ENCODE measurements at places on chromosomes 3 and 15.
A peak's percentile ranks its signal among the peaks of the same experiment; 100 is the strongest.

DNA sequence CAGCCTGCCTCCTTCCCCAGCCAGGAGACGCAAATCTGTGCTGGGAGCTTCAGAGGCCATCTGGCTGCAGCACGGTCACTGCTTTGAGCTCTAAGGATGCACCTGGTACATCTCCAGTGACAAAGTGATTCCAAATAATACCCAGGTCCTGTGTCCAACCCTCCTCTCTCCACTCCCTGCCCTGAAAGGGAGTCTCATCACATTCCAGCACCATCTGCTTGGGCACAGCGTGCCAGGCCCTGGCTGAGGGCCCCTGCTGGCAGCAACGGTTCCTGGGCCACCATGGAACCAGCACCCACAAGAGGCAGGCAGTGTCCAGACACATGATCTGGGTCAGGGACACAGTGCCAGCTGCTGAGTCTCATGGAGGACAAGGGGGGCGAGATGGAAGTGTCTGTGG is 81.3 kb downstream of the MTHFS start:
- no peak for DNase-seq

DNA sequence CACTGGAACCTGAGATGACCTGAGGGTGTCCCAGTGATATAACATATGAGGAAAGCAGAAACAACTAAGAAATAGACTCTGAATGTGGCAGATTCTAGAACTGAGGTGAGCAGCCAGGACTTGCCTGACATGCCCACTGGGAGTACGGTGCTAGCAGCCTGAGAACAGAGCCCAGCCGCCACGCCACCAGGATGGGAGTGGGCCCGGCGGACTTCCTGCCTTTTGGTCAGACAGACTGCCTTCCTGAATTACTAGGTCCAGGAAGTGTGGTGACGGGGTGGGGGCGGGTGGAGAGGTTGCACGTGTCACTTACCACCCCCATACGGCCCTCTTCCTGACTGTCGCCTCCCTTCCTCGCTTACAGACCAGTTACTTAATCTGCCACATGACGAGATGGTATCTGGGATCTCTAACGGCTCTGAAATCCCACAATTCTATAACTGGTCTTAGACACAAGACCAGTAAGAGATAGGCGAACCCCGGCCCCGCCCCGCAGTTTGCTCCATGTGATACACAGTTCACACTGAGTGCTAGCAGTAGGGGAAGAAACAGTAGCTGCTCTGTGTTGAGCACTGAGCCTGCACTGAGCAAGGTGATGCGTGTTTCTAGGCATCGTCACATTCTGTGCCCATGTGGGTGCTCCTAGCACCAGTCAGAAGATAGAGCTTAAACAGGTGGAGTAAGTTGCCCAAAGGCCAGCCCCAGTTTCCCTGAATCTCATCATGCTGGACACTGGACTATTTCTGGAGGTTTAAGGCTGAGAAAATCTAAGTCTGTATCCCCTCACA is 95.7 kb downstream of the CPN2 start:
- DNase-seq = peak; percentile 92

DNA sequence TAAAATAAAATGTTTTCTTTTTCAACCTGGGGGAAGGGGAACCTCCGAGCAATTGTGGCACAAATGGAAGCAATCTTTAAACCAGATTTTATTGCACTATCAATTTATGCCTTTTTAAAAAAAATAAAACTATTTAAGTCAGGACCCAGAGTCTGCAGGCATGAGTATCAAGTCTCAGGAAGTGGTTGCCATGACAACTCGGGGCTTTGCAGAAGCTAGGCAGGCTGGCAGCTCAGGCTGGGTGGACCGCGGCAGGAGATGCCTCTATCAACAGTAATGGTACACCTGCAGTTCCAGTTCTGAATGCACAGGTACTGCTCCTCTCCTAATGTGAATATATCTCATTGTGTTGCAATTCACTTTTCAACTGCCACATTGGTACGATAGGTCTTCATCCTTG is 447.7 kb downstream of the GABRG3 start:
- no peak for DNase-seq

GRCh38 chr15:63369296-63369695 is 12.3 kb downstream of the CA12 start:
- DNase-seq = no peak

Data from suppressor macrophage treated with lipopolysaccharide for 4 hours (primary cell).